Activated naive CD8-positive, alpha-beta T cell treated with anti-CD3 and anti-CD28 coated beads, Interleukin-2, amount 10 ng/mL, durations not matched to agents 7 days and 5 days (primary cell): ENCODE measurements at places on chromosomes 5 and 9. TPM values are rescaled to one million over a fixed set of nuclear protein-coding genes. Genes with fewer than 3 reads are reported as not detected.

DNA sequence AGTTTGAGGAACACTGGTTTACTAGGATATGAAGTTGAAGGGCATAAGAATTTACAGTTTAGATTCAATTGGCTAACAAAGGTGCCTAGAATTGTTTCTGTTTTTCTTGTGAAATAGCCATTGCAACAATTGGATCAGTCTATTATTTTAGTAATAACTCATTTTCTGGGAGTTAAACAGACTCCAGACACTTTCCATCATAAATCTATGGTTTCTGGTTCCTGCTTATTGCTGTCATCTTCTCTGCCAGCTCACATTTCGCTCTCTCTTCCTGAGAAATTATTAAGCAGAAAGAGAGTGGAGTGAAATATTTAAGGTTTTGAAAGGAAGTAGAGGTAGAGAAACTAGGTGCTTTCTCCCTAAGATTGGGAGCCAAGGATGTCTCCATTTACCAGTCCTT lies 165.1 kb upstream of the PRR16 start:
- DNase-seq: no peak

DNA sequence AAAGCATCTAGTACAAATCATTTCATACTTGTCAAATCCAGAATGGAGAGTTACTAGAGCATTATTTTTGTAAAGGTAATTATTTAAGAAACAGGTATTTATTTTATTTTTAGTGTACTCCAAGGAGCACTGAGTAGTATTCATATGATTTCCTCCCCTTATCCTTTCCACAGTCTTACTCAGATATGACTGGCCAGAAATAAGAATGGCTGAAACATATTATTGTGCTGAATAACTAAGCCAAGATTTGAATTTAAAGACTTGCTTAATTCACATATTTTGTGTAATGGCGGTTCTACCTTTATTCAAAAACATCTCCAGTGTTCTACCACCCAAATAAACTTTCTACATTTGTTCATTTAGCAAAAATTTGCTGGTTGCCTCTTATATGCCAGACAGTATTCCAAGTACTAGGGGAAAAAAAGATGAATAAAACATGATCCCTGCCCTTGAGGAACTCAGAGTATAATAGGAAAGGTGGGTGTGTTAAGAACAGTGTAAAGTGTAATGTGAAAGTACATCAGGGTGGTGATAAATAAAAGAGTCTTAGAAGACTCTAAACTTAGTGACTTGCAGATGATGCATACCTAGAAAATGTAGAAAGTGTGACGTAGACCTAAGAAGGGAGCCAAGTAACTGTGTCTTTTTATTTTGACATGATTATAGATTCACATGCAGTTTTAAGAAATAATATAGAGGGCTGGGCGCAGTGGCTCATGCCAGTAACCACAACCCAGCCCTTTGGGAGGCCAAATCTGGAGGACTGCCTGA lies 110.4 kb upstream of the GRHPR start:
- DNase-seq: no peak

DNA sequence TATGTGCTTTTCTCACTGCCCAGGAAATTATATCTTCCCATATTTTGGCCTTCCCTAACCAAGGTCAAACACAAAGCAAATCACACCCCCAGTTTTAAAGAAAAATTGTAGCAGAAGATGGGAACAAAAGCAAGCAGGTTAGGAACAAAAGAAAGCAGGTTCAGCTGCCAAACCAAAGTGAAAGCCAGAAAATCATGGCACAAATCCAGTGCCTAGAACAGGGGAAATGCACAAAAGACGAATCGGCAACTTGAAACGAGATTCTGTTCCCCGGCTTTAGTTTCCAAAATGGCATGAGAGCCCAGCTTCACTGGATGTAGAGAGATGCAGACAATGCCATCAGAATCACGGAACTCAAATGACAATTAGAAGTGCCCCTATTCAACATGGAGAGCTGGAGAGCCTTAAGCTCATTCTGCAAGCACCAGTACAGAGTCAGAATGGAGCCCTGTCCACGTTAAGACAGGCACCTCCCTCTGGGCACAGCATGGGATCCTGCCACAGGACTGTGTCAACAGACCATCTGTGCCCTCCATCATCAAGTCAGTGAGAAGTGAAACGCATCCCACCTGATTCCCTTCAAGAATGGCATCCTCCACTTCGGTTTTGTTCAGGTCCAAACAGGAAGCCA lies 13.8 kb downstream of the DNAH5 start:
- DNase-seq: no peak

DNA sequence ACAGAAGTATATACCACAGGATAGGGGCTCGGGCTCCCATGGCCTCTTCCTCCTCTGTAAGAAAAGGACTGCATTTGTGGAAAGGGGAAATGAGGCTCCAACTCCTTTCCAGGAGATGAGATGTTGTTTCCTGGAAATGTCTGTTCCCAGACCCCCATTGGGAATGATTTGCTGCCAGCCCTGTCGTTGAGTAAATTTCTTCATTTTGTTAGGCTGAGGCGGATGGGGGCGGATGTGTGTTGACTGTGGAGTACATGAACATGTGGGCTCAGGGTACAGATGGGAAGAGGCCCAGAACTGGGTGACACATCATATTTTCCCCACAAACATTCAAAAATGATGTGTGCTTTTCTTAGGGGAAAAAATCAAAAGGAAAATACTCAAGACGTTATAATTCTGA lies 28.8 kb upstream of the TNFAIP8 start:
- DNase-seq: no peak

DNA sequence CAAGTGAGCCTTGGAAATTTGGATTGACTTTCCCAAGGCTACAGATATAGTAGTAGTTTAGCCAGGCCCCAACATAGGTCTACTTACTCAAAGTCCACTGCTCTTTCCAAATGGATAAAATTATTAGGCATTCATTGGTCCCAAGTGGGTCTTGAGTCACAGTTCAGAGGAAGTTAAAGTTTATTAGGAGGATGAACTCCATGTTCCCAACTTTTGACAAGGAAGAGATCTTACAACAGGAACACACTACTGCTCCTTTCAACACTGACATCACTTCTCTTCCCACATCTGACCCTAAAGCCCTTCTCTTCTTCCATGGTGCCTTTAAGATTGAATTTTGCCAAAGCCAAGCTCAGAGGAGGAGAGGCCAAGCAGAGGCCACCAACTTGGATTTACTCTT lies 234.5 kb upstream of the TRIM32 start:
- DNase-seq: no peak

TLE1 gene
- 0.91 TPM for total RNA-seq

- DNase-seq: no peak
These were observed 91.2 kb downstream of the ARRDC3 start for GRCh38 chr5:91291628-91292569.

DNA sequence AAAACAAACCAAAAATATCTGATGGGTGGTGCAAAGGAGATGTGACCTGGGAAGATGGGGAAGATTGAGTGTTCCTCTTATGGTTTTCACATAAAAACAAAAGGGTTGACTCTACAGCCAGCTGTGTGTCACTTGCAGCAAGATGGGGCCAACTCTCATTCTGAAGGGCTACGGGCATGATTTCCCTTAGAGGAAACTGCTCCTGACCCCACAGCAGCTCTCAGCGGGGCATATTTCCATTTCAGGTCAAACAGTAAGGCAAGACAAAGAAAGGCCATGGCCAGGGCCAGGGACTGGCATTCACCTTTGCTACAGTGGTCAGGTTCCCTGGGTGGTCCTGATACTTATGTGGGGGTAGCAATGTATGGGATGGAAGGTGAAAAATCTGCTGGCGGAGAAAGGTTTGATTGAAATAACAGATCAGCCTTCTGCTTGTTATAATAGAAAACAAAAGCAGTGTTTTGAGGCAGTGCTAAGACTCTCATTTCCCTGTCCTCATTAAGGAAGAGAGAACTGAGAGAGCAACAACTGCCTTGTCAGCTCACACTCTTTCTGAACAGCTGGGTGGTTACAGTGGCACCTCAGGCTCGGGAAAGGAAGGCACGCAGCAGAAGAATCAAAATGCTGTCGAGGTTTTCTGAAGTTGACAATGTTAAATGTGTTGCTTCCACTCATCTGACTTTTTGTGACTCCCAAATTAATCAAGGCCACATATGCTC lies 120.7 kb upstream of the PCA3 start:
- DNase-seq: no peak

CDKN2AIPNL gene
- total RNA-seq: 23.4 TPM

GRCh38 chr9:35076848-35077247 lies 2.9 kb downstream of the FANCG start:
- no peak for DNase-seq

PCDHA12 gene
- not detected for total RNA-seq
